ENCODE measurements at places on chromosomes 1 and 21. TPM values are rescaled to one million over a fixed set of nuclear protein-coding genes. Genes with fewer than 3 reads are reported as not detected.

CFHR1 gene
- not detected for total RNA-seq

DUSP12 gene
- 28.5 TPM for total RNA-seq

CHIA gene
- total RNA-seq: not detected

TCHHL1 gene
- not detected for total RNA-seq

PDC gene
- total RNA-seq: not detected
